ENCODE measurements at places on chromosomes 5 and 9.

DNA sequence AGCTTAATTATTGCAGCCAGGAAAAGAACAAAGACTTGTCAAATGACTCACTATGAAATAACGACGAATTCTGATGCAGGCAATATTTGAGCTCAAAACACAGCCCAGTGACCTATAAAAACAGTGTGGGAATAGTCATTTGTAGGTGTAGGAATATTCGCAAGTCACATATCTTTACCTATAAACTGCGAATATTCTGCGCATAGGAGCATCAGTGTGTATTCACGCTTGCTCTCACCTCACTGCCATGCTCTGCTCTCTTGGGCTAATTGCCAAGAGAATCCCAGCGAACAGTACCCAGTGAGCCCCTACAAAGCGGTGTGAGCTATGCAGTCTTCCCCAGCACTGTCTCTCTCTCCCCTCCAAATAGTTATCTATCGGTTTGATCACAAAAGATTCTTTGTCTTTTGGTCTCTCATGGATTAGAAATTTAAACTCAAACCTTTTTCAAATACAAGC is 74.2 kb downstream of the ST8SIA4 start:
- DNase-seq, result no peak

DNA sequence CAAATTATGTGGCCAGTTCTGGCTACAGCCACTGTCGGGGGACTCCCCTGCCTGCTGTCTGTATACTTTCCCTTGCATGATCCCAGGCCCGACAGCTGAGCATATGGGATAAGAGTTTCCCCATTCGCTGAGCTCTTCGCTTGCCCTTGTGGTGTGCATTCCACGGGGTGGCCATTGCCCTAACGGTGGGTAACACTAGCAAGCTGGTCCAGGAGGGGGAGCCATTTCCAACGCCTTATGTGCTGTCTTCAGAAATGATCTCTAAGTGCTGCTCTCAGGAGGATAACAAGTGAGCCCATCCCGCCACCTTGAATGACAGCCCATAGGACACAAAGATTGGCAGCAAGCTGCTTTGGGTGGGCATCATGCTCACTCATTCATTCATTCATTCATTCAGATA is 190.9 kb downstream of the FSTL4 start:
- DNase-seq, result no peak

DNA sequence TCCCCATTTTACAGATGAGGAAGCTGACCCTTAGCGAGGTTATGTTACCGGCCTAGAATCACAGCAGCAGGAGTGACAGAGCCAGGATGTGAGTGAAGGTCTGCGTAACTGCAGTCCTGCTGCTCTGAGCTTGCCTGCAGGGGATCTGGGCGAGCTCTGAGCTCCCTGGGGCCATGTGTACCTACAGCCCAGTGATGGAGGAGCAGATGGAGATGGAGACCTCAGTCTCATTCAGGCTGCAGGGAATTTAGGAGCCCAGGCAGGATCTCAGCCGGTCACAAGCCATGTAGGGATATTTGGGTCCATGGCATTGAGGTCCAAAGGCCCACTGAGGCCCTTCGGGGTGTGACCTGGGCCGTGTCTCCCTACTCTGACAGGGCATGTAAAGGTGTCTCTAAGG is 170.6 kb downstream of the CACNA1B start:
- DNase-seq, result no peak

- DNase-seq, result peak; percentile 4
Measured at GRCh38 chr9:131886826-131887225, 146.9 kb upstream of the RAPGEF1 start.

- DNase-seq, result peak; percentile 38
Measured at GRCh38 chr5:123696921-123697341, 185.0 kb downstream of the CSNK1G3 start.

DNA sequence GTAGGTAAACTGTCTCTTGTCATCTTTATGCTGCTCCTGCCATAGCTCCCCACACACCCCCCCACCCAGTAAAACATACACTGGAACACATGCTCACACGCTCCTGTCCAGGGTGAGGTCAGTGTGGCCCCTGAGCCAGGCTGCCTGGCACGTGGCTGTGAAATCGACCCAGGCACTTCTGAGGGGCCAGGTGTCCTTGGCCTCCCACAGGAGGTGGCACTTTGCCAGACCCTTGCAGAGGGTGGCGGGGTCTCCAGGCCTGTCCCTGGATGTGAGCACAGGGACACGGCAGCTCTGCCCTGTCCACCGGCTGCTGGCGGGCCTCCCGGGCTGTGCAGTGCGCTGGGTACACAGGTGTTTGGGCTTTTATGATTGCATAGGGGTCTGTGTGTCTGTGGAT is 10.0 kb upstream of the CRB2 start:
- DNase-seq, result no peak

GRCh38 chr5:97044052-97044451 is 98.4 kb downstream of the LIX1 start:
- no peak for DNase-seq

GRCh38 chr5:77633207-77633675 is 5.3 kb downstream of the OTP start:
- DNase-seq, result no peak

DNA sequence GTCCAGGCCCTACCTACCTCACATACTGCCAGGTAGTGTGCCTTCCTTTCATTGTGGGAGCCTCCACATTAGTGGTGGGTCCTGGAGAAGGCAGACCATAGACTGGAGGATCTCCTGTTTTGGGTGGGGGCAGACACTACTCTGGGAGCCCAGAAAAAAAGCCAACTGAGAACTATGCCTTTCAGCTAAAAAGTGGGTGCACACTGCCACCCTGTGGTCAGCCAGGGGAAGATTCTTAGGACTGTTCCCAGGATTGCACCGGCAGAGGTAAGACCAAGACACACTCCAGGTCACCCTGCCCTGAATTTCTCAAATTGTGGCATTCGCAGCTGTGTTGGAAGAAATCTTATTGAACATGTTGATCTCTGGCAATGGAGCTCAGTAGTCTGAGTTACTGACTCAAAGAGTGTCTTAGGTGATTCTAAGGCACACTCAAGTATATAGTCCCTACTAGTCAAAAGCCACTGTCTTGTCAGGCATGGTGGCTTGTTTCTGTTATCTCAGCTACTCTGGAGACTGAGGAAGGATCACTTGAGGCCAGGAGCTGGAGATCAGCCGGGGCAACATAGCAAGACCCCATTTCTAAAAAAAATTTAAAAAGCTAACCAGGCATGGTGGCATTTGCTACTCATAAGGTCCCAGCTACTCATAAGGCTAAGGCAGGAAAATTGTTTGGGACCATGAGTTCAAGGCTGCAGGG is 3.6 kb downstream of the SIGMAR1 start:
- DNase-seq, result peak; percentile 54

- DNase-seq, result no peak
Measured at GRCh38 chr9:36803961-36804360, 230.1 kb downstream of the PAX5 start.

- no peak for DNase-seq
Measured at GRCh38 chr5:66718374-66719002, 122.3 kb downstream of the MAST4 start.

DNA sequence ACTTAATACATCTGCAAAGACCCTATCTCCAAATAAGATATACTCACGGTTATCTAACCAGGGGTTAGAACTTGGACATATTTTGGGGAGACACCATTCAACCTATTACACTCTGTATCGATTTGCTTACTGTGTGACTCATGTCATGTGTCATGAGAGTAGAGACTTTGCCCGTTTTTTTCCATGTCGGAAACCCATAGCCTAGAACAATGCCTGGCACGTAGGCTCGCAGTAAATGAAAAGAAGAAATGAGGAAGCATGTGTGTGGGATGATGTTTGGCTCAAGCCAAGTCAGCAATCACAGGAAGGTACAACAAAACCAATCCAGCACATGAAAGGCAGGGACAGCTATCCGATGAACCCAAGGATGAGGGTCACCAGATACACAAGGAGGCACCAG is 94.6 kb upstream of the DNAH5 start:
- peak; percentile 39 for DNase-seq

- DNase-seq, result no peak
Measured at GRCh38 chr9:134983074-134983473, 65.4 kb upstream of the FCN1 start.

GRCh38 chr5:21644032-21644431 is 1209.1 kb downstream of the CDH12 start:
- DNase-seq, result no peak

DNA sequence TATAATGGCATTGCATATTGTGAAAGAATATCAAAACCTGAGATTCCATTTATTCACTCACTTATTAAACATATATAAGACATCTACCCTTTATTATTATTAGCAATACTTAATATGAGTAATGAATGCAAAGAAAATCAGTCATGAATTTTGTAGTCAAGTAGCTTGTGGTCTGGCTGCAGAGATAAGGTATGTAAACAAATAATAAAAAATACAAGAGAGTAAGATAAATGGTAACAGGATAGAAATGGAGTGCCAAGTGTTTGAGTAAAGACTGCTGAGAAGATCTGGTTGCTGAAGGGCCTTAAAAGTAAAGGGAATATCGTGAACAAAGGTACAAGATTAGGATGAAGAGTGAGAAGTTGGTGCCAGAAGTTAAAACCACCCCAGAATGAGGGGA is 18.4 kb downstream of the TRIM32 start:
- no peak for DNase-seq

DNA sequence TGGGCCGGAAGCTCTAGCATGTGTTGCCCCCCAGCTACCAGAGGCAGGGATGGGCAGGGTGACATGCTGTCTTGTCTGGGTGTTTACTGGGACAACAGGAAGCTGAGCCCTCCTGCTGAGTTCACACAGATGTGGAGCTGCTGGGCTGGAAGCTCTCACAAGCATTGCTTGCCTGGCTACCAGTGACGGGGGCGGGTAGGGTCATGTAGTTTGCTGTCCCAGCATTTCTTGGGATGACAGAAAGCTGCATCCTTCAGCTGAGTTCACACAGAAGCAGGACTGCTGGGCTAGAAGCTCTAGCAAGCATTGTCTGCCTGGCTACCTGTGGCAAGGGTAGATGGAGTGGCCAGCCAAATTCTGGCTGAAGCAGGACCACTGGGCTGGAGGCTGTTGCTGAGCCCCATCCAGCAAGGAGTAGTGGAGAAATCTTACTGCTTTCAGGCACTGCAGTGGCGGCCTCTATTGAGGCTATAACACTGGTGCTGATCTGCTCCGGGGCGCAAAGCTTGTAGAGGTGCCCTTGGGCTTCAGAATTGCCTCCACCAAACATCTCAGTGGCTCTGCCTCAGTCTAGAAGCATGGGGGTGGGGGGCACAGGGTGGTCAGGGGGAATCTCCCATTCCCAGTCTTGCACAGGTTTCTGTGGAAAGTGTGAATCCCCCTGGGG is 25.1 kb downstream of the POLK start:
- no peak for DNase-seq

DNA sequence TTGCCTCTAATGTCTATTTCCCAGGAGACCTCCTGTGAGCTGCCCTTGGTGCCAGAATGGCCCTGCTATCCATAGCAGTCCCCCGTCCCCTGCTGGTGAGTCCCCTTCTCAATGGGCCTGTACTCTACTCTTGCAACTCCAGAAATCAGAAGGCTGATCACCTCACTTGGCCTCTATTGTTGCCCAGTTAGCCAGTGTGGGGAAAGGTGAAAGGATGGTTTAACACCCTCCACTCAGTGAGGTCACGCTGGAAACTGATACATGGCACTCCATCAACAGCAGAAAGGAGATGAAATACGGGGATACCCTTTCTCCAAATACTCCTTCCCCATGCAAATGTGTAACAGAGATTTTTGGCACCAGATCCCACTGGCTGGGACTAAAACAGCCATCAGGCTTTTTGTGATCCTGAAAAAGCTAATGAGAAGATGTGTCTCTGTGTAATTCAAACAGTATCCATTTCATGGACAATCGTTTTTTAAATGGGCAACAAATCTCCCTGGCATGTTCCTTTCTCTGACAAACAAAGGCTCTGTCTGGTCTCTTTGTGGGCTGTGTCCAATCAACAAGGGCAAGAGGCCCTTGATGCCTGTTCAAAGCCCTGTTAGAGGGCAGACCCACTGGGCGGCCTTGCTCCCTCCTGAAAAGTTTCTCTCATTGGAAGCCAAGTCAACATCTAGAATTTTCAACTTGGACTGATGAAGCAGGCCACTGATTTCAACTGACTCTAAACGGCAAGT is 343.7 kb downstream of the SPOCK1 start:
- DNase-seq, result no peak

GRCh38 chr9:70901746-70902145 is 219.7 kb downstream of the TRPM3 start:
- no peak for DNase-seq

- DNase-seq, result peak; percentile 84
Measured at GRCh38 chr9:109910671-109911518, 130.9 kb downstream of the PALM2AKAP2 start.

- no peak for DNase-seq
Measured at GRCh38 chr9:96383165-96383942, at the start of gene SLC35D2. TSS of gene SLC35D2 (minus strand) at chr9:96383711. CDS start at chr9:96383634, 77 bp downstream.

DNA sequence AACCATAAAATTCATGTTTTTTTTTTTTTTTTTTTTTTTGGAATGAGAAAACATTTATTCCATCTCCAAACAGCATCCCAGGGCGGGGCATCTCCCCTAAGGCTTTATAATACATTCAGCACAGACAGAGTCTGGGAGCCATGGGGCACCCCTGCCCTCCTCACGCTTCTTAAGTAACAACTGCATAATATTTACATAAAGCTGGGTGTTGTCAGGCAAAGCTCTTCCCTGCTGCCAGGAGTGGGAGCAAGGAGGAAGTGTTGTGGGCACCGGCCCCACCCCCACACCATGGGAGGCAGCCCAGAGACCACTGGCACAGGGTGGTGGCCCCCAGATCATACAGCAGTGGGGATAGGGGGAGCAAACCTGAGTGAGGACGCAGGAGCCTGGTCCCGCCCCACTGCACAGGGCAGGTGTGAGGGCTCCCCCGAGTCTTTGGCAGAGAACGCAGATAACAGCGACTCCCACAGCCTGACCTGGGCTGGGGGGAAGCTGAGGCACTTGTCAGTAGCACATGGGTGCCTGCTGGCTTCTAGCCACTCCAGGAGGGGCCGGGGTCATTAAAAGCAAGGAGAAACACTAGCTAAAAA is 86.1 kb upstream of the CEP78 start:
- DNase-seq, result no peak

- peak; percentile 56 for DNase-seq
Measured at GRCh38 chr5:128469912-128470311, 68.1 kb downstream of the FBN2 start.

GRCh38 chr5:157926977-157927376 is 68.0 kb upstream of the CLINT1 start:
- no peak for DNase-seq

GRCh38 chr9:87798261-87798833 is 72.4 kb downstream of the CTSL start:
- no peak for DNase-seq

DNA sequence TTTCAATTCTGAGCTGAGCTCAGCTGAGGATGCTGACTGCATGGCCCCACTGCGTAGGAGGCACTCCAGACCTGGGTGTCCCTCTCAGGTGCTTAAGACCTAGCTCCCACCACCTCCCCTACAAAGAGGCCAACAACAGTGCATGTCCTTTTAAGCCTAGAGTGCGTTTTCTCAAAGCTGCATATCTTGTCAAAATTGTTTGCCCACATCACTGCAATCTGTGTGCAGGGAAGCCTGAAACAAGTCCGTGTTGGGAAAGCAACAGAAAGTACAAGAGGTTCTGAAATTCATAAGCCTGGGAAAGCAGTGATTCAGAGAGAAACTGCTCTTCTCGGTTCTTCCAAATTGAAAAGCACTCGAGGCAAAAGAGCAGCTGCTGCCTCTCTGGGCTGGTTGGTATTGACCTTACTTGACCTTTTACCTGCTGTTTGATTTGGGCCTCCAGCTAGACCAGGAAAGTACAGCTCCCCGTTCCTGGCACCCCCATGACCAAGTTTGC is 238.4 kb downstream of the NR2F1-AS1 start:
- DNase-seq, result no peak
